ENCODE measurements at places on chromosomes 11 and 22.

- no peak for DNase-seq
Observed at GRCh38 chr11:15747671-15748070, 608.7 kb downstream of the SOX6 start.

GRCh38 chr11:45394294-45395085 is 108.3 kb upstream of the SYT13 start:
- no peak for DNase-seq

- no peak for DNase-seq
Observed at GRCh38 chr22:19121631-19122142, 525 bp downstream of the DGCR2 start.

GRCh38 chr11:64854534-64855502 is 10.4 kb upstream of the CDC42BPG start:
- peak; percentile 74 for DNase-seq

DNA sequence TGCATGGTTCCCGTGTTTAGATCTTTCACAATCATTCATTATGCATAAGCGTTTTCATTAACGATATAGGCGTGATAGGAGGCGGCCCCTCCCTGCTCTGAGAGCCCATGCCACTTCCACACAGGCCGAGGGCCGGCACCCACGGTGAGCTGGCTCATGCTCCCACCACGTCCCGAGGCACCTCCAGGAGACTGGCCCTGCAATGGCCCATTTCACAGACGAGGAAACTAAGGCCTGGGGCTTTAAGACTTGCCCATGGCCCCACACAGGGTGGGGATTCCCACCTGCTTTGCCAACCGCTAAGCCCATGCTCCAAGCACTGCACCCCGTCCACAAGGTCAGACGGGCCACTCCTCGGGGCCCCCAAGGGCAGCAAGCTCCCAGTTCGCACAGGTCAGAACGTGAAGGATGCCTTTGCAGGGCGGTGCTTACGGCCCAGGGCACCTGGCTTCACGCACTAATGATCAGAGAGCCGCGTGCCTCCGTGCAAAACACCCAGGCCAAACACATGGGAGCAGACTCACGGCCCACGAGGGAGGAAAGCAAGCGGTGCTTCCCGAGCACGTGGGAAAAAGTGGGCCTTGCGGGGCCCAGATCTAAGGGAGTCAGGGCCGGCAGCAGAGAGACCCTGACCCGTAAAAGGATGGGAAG is 8.3 kb downstream of the OSBPL5 start:
- no peak for DNase-seq

- DNase-seq, result no peak
Observed at GRCh38 chr11:128509621-128510389, 77.6 kb downstream of the ETS1 start.

DNA sequence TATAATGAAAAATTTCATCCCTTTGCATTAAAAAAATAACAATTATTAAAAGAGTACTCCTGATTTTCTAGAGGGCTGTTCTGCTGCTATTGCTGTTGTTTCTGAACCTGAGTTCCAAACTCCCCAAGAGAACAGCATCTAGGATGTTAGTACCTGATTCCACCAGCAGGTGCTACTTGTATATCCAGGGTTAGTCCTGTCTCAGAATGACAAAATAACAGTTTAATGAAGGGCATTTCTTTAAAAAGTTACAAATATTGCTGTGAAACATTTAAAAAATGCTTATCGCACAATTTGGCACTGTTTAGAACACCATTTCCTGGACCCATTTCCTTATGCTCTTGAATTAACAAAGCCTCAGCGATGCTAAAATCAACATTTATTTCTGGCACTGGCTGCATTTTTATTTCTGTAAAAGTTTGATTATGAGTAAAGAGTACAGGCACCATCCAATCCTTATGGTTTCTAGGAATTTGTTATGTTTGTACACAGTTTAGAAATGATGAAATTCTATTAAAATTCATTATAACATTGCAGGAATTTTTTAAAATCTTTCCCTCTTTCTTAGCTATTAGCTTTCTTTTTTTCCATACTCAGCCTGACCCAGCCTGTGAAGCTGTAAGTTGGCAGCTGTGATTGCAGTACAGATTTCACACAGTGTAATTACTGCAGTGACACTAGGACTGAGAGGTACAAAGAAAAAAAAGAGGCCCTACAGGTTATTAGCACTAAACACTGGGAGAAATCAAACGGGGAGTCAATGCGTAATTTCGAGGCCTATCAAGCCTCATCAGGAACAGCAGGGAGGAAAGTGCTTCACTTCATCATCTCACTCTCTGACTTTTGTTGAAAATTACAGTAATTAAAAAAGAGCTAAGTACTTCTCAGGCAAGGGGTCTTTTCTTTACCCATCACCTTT is 208.8 kb downstream of the DCDC1 start:
- no peak for DNase-seq

- no peak for DNase-seq
Observed at GRCh38 chr11:119720311-119720913, 8.6 kb downstream of the NECTIN1 start.

DNA sequence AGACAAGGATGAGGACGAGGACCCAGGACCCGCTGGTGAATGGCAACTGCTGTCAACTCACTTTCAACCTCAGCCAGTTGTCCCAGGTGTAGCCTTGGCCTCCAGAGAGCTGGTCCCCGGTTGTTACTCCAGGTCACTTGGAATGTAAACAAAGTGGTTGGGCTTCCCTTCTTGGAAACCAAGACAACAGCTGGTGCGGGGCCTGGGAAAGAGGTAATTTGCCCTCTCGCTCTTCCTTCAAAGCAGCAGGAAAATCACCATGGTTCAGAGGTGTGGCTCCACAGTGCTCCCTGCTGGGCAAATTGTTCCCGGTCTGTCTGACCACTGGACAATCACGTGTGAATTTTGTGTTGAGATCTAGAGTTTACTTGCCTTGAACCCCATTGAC is 15.0 kb downstream of the SLC1A2 start:
- DNase-seq, result no peak

DNA sequence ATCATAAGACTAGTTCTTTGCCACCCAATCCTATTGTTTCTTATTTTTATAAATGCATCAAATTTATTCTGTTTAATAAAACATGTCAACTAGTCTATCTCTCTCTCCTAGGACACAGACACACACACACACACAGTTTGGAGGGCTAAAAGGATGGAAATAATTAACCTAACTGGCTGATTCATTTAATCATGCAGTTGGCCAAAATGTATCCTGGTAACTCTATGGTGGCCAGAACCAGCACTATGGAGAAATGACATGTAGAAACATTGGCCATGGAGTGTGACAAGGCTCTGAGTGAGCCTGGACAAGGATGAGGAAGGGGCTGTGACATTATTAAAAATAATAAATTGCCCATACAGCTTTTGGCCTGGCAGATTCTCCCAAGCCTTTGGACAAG is 64.1 kb downstream of the CLPB start:
- no peak for DNase-seq

DNA sequence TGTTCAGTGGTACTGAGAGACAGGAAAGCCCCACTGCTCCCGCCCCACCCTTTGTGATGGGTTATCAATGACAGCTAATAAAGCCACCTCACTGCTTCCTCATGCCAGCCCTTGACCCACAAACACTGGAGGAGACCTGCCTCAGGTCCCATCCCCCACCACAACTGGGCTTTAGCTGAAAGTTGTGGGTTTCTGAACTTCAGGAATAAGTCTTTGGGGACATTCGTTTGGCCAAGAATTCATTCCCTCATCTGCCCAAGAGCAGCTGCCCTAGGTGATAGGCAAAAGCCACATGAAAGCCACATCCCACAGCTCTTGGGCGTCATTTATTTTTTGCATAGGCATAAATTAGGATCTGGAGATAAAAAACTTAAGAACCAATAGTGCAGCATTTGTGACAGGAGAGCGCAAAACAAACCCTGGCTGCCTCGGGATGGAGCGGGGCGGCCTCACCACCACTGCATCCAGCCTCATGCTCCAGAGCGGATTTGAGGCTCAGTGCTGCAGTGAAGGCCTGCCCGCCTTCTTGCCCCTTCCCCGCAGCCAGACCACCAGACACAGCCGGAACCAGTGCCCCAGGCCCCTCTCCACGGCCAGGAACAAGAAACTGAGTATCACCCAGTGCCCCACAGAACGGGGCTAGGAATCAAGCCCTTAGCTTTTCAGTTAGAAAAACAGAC is 21.2 kb downstream of the SUN2 start:
- no peak for DNase-seq
